ENCODE measurements at places on chromosomes 4 and X. TPM values are rescaled to one million over a fixed set of nuclear protein-coding genes. Genes with fewer than 3 reads are reported as not detected.

GRCh38 chr4:98608356-98608755, 50.1 kb downstream of the TSPAN5 start:
- DNase-seq: no peak

GRCh38 chr4:175590205-175590604, 221.9 kb downstream of the GPM6A start:
- no peak for DNase-seq

DNA sequence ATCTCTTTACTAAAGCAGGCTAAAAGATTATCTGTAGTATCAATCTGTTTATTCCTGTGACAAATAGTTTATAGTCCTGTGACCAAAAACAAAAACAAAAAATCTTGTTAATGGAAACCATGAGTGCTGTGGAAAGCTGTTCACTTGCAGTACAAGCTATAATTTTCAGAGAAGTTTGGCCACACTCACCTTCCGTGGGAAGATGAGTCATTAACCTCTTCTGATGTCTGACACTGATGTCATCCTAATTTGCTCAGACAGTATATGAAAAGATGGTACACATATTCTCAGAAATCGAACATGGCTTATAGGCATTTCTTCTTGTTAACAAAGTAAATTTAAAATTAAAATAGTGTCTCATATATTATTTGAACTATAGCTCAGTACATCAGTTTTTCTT, 19.9 kb upstream of the ENPP6 start:
- no peak for DNase-seq

GAGE12H gene
- total RNA-seq: not detected

GRCh38 chr4:25439918-25440477, 62.9 kb downstream of the ANAPC4 start:
- DNase-seq: no peak

- no peak for DNase-seq
Measured at GRCh38 chr4:83793481-83793880, 257.6 kb downstream of the GPAT3 start.

DNA sequence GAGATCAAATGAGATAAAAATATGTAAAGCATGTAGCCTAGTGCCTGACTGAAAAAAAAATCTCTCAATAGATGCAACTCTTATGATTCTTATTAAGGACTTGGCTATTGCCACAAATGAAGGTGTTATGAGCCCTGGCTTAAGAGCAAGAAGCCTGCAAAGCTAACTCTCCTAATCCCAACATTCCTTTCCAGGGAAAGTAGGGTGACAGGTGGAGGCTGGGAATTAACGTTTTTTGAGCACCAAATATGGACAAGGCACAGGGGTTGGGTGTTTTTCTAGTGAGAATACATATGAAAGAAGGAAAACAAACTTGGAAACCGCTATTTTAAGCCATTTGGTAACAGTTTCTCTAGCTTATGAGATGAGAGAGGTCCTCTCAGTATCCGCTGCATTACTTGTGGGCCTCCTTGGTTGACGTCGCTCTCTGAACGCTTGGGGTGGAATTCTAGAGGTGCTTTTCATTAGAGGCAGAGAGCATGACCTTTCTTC, 2.4 kb downstream of the RHOH start:
- no peak for DNase-seq

- DNase-seq: no peak
Measured at GRCh38 chr4:15868826-15869413, 69.6 kb downstream of the FGFBP1 start.

DNA sequence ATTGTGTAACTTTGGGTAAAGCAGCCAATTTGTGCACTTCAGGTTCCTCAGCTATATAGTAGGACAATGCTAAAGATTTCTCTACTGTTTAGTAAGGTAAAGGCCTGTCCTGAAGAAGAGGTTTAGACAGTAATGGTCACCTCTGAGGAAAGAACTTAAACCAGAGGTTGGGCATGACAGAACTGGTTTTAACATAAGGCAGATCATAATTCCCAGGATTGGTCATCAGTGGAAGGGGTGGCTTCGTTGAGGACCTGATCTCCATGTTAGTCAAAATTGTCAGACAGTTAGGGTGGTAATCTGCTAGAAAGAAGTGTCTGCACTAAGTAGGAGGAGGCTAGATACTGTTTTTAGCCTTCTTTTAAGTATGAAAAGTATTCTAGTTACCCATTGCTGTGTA, 4.1 kb downstream of the RP2 start:
- no peak for DNase-seq

DNA sequence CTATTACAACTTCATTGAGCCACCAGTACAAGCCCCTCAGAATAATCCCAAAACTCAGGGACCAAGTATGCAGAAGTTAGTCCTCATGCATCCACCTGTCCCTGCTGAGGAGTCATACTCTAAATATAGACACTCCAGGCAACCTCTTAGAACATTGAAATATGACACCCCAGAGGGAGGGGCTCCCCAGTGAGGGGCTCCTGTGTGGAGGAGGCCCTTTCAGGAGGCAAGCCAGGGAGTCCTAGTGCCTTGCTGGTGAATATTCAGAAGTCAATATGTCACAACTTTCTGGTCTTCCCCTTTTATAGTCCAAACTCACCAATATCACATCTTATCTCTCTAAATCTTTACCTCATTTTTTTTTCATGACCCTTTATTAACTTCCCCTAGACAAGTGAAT, 1.6 kb upstream of the ARMCX6 start:
- no peak for DNase-seq

Data from left ventricle myocardium superior (tissue), 1 donor.